ENCODE measurements at places on chromosomes 1 and 21.

DNA sequence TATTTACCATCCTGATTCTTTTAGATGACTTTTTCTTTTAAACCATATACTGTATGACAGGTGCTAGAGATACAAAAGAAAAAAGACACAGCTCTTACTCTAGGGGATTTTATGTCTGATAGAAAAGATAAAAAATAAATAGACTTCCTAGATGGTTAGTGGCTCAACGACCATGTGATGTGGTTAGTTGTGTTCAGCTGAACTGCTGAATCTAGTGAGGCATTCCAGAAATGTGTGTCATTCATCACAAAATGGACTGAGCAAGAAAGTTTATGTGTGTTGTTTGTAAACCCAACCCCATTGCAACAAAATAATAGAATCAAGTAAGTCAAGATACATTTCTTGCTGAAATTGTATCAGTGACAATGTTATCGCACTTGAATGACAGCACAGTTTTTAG lies 205.8 kb upstream of the LYPLAL1 start:
- no peak for DNase-seq

GRCh38 chr21:34865400-34866241 lies 183.5 kb downstream of the RUNX1 start:
- peak; percentile 18 for DNase-seq

DNA sequence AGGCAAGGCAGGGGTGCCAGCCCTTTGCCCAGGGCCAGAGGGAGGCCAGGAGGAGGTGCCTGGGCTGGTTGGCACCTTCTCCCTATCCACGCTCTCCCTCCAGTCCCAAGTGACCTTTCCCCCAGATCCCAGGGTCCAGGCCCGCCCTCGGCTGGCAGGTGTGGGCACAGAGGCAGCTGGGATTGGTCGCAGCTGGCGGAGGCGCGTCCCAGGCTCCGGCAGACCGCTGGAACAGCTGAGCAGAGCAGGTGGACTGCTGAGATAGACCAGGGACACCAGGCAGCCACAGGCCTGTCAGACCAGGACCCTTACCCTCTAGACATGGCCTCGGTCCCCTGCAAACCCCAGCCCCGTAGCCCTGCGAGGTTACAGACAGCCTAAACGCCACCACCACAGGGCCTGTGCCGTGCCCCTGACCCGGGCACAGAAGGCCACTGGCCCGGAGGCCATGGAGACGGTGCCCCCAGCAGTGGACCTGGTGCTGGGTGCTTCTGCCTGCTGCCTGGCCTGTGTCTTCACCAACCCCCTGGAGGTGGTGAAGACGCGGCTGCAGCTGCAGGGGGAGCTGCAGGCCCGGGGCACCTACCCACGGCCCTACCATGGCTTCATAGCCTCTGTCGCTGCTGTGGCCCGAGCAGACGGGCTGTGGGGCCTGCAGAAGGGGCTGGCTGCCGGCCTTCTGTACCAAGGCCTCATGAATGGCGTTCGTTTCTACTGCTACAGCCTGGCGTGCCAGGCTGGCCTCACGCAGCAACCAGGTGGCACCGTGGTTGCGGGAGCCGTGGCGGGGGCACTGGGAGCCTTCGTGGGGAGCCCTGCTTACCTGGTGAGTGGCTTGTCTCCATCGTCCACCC lies at the start of gene SLC25A34:
Gene SLC25A34, plus strand, starts transcription at position 221 of the 854 bp plus-strand sequence. Its CDS starts 228 bp downstream, at position 449.
- no peak for DNase-seq

- no peak for DNase-seq
Observed at GRCh38 chr1:245972476-245972875, 534.6 kb downstream of the SMYD3 start.

GRCh38 chr1:6982860-6983259 lies 197.6 kb downstream of the CAMTA1 start:
- no peak for DNase-seq

DNA sequence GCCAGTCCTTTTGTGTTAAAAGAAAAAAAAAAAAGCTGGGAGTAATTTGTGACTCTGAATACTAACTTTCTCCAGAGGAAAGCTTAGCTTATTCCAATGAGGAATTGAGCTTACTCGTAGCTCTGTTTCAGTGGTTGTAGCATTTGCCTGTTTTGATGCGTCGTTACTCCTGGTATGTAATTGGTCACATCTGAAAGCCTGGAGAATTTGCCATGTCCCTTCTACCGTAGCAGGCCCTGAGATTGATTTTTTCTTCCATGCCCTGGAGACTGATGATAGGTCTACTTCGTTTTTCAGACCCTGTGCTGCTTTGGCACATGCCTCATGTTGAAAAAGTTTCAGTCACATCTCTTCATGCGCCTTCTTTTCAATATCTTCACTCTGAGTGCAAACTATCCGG lies 1103.0 kb downstream of the PLA2G4A start:
- no peak for DNase-seq

DNA sequence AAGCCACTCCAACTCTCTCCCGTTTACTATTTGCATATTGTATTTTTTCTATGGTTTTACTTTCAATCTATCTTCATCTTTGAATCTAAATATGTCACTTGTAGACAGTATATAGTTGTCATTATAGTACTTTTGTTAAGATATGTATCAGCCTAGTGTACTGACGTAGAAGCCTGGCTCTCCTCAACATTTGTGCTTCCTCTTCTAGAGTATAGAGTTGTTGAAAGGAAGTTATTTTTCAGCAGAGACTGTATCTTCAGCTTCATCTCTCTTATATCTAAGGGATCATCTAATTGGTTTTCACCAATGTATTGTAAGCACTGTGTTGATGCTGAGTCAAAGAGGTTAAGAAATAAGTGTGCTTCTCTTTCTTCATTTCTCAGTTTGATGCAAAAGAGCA lies 192.8 kb downstream of the LMO4 start:
- DNase-seq, result no peak

GRCh38 chr1:29210278-29211085 lies 20.3 kb downstream of the MECR start:
- DNase-seq, result no peak

DNA sequence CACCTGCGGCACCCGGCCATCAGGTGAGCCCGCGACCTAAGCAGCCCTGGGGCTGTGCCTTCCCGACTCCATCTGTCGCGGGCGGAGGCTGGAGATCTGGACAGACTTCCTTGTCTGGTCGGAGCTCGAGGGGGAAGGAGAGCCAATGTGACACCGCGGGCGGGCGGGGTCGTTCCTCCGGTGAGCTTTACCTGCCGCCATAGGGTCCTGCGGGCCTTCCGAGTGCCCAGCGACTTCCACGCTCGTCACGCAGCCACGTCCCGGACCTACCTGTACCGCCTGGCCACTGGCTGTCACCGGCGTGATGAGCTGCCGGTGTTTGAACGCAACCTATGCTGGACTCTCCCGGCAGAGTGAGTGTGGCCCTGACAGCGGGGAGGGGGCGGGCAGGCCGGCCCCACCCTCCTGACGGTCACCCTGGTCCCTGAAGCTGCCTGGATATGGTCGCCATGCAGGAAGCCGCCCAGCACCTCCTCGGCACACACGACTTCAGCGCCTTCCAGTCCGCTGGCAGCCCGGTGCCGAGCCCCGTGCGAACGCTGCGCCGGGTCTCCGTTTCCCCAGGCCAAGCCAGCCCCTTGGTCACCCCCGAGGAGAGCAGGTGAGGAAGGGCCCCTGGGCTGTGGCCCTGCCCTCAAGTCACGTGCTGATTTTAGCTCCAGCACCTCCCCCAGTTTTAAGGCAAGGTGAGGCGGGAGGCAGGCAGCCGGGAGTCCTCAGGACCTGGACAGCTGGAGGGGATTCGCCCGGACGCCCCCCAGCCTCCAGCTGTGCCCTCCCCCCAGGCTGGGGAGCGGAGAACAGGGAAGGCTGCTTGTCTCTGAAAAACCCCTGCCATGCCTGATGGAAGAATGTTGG lies 1.1 kb downstream of the PUSL1 start:
- DNase-seq, result peak; percentile 34

GRCh38 chr1:59020151-59020997 lies 236.5 kb upstream of the JUN start:
- no peak for DNase-seq

GRCh38 chr1:86516335-86516734 lies 30.5 kb upstream of the CLCA4 start:
- DNase-seq, result no peak

DNA sequence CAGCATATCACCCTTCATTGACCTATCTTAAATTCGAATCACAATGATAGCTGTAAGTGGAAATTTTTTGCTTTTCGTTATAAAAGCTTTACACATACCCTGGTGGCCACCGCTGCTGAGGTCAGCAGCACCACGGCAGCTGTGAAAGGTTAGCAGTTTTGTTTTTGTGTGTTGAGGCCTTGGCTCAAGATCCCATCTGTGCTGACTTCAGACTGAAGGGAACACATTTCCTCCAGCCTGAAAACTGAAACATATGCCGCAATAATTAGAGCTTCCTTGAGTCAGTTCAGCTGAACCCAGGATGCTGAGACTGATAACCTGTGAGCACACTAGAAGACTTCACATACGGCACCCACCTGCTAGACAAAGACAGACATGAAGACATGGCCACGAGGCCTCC lies 103.0 kb downstream of the SMYD3 start:
- DNase-seq, result no peak

DNA sequence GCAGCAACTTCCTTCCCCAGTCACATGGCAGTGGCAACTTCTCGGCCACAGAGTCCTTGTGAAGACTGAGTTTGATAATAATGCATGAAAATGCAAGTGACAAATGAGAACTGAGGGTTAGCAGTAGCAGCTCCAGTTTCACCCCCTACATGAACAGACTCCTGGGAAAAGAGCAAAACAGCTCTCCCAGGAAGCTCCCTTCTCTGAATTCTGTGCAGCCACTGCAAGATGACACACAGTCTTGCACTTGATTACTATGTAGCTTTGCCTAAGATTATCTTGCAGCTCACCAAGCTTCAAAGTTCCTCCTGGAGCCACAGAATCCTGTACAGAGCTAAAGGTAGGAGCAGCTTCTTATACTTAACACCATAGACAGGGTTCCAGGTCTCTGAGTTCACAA lies 4.7 kb downstream of the PGBD5 start:
- DNase-seq, result no peak

GRCh38 chr21:42859891-42860230 lies 19.5 kb downstream of the WDR4 start:
- no peak for DNase-seq

DNA sequence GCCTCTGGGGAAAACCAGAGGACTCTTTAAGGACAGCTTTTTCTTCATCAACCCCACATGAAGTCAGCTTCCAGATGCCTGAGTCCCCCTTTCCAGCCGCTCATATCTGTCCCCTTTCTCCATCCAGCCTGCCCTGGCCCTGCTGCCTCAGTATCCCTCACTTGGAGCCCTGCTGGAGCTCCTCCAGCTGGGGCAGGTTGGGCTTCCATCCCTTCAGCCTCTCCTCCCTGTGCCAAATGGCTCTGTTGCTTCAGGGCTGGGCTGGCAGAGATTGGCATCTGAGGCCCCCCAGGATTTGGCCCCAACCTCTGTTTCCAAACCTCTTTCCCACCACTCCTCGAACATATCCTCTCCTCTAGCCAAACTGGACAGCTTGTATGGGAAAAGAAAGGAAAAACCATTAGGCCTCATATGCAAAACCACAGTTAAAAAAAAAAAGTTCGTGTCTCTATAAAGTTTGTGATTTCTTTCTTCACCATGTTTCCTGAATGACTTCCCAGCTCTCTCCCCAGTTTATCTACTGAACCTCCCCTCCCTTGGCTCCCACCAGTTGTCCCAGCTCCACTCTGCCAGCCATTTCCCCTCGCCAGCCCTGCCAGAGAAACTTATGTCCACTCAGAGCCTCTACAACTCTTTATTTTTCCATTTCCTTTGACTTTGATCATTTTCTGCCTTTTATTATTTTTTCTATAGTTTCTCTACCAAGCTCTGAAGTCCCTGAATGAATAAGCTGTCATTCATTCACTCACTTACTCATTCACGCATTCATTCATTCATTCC lies 217.9 kb downstream of the FOXD2 start:
- DNase-seq, result no peak

- no peak for DNase-seq
Observed at GRCh38 chr1:77459881-77460280, 178.1 kb downstream of the AK5 start.

- DNase-seq, result peak; percentile 76
Observed at GRCh38 chr1:29960876-29961275, 724.6 kb downstream of the PTPRU start.

DNA sequence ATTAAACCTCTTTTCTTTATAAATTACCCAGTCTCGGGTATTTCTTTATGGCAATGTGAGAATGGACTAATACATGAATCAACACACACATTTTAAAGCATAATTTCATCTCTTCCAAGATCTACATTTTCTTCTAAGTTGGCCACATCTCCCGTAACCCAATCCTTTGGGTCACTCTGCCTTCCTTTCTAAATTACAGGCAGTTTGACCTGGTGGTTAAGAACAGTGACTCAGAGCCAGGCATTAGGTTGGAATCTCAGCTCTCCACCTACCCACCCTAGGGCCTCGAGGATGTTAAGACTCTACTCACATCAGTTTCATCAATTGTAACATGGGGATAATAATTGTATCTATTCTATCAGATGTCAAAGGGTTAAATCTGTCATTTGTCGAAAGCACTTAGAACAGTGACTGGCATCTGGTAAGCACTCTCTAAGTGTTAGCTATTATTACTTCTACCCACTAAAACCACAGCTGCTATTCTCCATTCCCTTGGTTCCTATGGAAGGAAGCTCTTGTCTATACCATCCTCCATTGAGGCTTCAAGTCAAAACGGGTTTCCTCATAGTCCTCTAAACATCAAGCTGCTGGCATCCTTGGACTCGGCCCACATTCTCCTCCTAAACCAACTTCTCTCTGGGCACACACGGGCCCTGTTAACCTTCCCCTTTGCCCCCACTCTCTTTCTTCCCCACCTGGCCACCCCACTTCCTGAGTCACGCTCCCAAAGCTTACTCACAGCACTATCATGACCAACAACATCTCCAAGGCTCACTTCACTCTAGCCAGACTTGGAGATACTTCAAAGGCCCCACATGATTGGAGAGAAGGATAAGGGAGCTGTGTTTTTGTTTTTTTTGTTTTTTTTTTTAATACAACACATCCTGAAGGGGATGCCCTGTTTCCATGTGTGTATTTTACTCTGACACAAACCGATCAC lies 116.9 kb downstream of the TGFBR3 start:
- no peak for DNase-seq

GRCh38 chr1:228804640-228805413 lies 69.5 kb downstream of the RHOU start:
- no peak for DNase-seq

DNA sequence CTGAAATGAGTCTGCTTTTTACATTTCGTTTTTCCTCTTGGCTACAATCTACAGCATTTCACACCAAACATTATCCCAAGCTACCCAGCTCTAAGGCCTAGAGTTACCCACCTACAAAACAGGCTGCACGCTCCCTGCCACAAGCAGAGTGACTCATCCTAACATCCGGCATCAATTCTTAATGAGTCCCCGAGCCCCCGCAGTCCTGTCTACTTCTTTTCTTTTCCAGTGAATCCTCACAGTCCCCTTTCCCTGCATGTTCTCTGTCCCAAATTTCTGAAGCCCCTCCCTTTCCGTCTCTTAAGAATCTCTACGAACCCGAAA lies 650 bp downstream of the PCNX2 start:
- peak; percentile 4 for DNase-seq

- peak; percentile 94 for DNase-seq
Observed at GRCh38 chr1:16155537-16156410, at the start of gene EPHA2. EPHA2 (minus strand) TSS chr1:16156069; CDS start chr1:16155932, 137 bp downstream.

DNA sequence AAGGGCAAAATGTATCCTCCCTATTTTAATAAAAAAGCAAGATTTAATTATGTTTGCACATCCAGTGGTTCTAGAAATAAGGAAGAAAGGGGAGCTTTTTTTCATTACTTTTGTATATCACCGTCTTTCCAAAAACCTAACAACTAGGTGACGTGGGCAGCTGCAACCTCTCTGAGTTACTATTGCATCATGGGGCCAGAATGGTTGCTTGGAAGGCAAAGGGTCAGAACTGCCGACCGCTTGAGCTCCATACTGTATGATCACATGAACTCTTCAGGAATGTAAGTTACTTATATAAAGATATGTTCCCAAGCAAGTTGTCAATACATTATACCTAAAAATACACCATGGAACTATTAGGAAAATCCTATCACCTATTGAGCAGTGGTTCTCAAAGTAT lies 85.6 kb upstream of the HIVEP3 start:
- no peak for DNase-seq
